HFFc6 (cell line): ENCODE measurements at places on chromosomes 6 and 20. TPM values are rescaled to one million over a fixed set of nuclear protein-coding genes. Genes with fewer than 3 reads are reported as not detected.

DNA sequence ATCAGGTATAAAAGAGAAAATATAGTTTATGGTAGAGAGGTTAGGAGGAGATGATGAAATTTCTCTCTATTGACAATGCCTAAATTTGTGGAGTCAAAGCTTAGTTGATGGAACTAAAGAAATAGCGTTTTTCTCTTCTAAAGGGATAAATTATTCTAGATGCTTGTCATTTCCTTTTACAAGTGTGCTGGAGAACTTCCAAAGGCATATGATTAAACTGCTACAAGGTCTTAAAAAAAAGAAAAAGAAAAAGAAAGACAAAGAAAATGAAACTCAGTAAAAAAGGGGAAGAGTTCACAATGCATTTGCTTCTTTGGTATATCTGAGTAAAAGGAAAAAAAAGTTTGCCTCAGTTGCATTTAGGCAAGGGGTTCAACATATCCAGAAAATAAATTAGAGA is 499.8 kb upstream of the PTCHD4 start:
- no peak for DNase-seq

- no peak for DNase-seq
These were observed 111.6 kb upstream of the EDN1 start for GRCh38 chr6:12178521-12178920.

GRCh38 chr20:23925789-23926525 is 46.4 kb upstream of the CST5 start:
- DNase-seq, result no peak

The CAGE1 gene
- 0.22 TPM in 1 of 3 replicates, not detected in the others for total RNA-seq

- no peak for DNase-seq
These were observed 207.0 kb upstream of the SIM1 start for GRCh38 chr6:100671740-100672139.

The NOTCH4 gene
- total RNA-seq, result 0.42 to 0.68 TPM (median 0.49 TPM) in 3 replicates

The ASIP gene
- total RNA-seq, result not detected in 3 replicates

The DNAH8 gene
- total RNA-seq, result not detected in 3 replicates

DNA sequence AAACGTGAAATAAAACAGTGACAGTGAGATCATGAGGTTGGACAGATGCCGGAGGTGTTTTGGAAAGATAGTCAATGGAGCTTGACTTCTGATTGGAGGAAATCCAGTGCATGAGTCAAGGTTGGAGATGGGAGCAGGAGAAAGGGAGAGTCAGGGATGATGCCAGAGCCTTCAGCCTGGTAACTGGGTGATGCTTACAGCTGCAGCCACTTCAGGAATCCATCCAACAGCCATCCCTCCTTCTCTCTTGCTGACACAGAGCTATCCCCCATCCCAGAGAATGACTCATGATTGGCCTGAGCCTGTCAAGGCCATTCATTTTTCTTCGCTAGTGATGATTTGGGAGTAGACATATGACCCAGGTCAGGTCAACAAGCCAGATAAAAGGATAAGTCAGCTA is 112.8 kb downstream of the SAMD5 start:
- no peak for DNase-seq

DNA sequence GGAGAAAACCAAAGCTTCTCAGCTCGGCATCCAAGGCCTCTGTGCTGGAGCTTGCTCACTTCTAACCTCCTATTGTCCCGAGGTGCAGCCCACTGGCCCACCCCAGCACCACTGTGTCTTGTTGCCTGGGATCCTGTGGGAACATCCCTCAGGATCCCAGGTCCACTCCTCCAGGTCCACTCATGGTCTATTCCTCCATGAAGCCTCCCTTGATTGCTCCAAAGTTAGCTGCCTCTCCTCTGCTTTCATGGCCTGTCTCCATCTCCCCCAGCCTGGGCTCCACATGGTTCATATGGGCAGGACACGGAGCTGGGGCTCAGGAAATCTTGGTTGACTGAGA is 13.9 kb downstream of the SLA2 start:
- no peak for DNase-seq

GRCh38 chr20:51172558-51173428 is 149.9 kb upstream of the KCNG1 start:
- no peak for DNase-seq

- no peak for DNase-seq
These were observed 31.1 kb downstream of the CDKAL1 start for GRCh38 chr6:20565342-20565741.

GRCh38 chr6:30847971-30848436 is 36.3 kb upstream of the DDR1 start:
- DNase-seq, result no peak

DNA sequence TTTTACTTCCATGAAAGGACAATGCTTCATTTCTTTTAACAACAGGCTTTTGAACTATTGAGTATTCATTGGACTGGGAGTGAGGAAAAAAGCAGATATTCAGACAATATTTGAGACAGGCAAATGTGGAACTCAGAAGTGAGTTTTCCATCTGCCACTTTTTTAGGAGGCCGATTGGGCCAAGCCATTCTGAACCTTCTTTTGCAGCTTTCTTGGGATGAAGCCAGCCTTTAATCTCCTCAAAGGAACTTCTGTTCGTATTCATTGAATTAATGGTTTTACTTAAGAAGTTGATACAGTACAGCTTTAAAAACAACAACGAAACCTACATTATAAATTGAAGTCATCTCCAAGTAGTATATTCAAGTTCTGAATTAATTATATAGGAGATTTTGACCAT is 187.1 kb upstream of the RNF217 start:
- no peak for DNase-seq

The UBE2C gene
- 42.6 to 93.2 TPM (median 81.3 TPM) in 3 replicates for total RNA-seq

GRCh38 chr6:56724455-56724854 is 81.8 kb upstream of the DST start:
- peak; percentile 69 for DNase-seq

GRCh38 chr20:9165261-9165660 is 96.4 kb downstream of the PLCB4 start:
- DNase-seq, result no peak

DNA sequence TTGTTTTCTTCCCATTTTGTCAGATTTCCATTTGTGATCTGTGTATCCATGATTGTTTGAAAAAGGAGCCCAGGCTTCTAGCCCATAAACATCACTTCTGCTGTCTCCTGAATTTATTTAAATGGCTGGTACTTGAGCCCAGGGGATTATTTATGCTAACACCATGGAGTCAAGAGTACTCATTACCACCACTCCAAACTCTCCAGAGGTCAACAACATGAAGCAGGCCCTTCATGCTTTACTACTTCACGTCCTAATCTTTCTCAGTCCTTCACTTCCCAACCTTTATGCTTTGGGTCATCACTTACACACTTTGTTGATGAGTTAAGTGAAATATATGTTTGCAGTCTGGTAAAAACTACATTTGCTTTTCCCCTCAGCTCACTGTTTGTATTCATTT is 247.8 kb downstream of the BMP2 start:
- DNase-seq, result no peak

The BNIP5 gene
- not detected in 3 replicates for total RNA-seq

DNA sequence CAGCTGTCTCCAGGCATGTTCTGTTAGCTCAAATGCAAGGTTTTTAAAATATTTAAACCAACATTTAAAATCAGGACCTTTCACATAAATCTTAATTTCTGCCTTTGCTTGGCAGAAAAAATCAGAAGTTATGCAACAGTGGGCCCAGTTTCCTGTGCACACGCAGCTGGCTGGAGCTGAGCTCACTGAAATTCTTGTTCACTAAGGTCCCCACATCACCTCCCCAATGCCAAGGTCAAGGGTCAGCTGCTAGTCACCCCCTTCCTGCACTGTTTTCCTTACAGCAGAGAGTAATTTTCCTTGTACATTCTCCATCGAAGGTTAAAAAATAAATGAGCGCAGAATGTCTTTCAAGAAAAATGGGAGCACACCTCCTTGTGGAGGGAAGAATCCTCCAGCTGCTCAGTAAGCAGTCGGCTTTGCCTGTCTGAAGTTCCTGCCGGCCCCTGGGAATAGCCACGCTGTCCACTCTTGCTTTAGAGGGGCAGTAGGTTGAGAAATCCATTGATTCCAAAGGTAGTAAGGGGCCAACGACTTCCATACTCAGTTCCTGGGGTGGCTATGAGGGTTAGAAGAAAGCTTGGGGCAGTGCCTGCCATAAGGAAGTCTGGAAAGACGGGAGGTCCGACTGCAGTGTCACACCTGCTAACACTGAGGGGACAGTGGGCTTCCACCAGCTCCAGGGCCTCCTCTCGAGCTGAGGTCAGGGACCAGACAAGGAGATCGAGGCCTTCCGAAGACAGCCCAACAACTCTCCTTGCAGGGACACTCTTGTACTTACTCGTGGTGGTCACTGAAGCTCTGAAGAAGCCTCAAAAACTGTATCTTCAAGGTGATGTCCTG is 56.8 kb downstream of the MYH7B start:
- no peak for DNase-seq

DNA sequence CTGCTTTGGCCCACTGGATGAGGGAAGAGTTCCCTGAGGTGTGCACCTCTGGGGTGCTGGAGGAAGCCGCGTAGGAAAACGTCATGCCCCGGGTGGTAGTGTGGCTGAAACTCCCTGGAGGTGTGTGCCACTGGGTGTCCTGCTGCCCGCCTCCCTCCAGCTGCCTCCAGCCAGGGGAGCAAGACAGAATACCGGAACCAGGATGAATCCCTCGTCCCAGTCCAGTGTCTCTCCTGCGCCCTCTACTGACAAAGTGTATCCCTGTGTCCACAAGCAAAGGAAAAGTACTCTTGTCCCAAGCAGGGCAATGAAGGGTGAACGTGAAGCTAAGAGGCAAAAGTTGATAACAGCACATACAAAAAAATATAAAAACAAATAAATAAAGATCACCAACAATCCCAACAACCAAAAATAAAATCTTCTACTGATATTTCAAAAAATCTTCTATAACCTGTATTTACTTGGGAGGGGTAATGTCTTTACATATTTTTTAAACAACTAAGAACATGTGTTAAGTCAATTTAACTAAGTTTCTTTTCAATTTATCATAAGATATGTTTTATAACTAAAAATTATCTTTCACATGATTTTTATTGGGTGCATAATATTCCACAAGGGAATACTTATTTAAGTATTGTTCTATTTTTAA is 437.6 kb downstream of the MAFB start:
- DNase-seq, result no peak

- peak; percentile 70 for DNase-seq
These were observed 21.1 kb downstream of the RTN4IP1 start for GRCh38 chr6:106608080-106608668.

DNA sequence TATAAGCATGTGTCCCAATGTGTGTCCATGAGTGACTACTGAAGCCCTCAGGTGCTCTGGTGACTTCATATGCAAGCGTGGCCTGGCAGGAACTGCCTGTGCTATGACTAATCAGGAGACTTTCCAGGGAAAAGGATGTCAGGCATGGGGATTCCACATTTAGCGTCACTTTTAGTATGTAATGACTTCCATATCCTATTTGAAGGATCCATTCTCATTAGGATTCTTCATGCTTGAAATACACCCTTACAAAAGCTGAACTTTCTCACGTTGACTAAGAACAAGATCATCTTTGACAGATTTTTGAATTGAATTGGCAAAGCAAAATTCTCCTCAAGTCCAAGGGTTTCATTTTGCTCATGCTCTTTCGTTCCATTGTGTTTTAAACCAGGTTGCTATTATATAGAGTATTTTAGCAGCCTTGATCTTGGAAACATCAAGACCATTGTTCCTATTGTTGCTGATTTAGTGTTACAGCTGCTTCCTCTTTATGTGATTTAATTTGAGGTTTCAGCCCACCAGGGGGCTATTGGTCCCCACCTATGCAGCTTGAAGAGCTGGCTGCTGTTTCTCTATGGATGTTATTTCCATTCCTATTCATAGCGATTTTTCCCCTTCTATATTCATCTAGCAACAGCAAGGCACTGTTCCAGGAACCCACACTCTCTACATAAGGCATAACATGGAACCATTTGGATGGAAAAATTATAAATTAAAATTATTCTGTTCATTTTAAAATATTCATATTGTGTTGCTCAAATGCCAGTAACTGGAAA is 418.6 kb downstream of the CDKAL1 start:
- DNase-seq, result peak; percentile 81

DNA sequence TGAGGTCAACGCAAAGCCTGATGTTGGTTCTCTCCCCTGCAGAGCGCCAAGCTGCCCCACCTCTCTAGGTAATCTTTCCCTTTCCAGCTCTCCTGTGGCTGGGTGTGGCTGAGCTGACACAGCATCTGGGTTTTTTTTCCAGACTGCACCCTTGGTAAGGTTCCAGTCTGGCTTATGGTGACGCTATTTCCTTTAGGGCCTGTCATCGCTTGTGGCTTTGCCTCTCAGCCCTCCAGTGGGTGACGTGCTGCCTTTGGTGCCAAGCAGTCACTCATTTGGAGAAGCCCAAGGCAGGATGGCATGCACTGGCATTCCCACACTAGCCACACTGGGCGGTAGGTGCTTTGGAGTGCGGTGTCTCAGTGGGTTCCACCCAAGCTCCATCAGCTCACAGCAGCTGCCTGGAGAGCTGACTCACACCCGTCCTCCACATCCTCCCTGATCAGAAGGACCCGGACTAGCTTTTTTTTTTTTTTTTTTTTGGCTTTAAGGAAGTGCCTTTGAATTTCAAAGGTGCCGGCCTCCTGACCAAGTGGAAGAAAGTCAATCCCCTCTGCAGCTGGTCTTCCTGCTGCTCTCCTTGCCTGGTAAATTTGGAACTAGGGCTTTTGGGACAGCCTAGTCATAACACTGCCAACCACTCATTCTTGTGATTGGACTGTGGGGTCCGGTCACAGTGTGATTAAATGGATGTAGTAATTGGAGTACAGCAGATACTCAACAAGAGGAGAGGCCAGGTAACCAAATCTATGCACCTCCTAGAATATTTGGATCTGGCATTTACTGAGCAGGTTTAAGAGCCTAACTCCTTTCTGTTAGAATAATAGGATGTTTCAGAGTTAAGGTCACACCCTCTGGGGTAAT is 153.6 kb downstream of the CD83 start:
- DNase-seq, result peak; percentile 86

DNA sequence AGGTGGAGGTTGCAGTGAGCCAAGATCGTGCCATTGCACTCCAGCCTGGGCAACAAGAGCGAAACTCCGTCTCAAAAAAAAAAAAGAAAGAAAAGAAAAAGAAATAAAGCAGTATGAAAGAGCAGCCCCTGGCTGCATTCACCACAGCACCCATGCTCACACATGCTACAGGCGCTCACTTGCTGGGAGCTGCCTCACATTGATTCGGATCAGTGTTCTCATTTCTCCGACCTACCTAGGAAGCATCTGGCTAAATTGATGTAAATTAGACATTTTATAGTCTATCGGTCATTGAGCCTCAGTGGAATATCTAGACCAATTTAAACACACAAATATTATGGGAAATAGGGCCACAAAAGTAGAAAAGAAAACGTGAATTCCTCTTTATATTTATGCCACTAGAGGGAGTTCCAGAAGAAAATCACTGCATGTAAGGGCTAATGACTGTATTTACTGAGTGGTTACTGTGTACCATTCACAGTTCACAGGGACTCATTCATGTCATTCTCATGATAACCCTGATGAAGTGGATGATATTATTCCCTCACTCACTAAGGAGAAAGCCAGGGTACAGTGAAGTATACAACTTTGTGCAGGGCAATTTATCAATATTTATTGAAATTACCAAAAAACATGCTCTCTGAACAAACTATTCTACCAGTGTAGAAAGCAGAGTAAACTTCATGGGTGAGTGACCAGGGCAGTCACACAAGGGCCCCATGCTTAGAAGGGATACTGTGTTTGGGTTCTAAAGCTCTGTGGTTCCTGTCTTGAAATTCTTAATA is 5.3 kb upstream of the MOG start:
- DNase-seq, result peak; percentile 48

GRCh38 chr6:50030777-50031562 is 9.2 kb upstream of the DEFB110 start:
- no peak for DNase-seq

The ULBP3 gene
- total RNA-seq, result 10.9 and 11.4 TPM in 2 replicates

The LINC00237 gene
- not detected in 3 replicates for total RNA-seq

The RFX6 gene
- total RNA-seq, result not detected in 3 replicates

- DNase-seq, result peak; percentile 66
These were observed 18.6 kb downstream of the TREML2 start for GRCh38 chr6:41182069-41183034.

The PARD6B gene
- total RNA-seq, result 0.50 and 0.68 TPM in 2 replicates
